ENCODE measurements at places on chromosomes 1 and 21.

DNA sequence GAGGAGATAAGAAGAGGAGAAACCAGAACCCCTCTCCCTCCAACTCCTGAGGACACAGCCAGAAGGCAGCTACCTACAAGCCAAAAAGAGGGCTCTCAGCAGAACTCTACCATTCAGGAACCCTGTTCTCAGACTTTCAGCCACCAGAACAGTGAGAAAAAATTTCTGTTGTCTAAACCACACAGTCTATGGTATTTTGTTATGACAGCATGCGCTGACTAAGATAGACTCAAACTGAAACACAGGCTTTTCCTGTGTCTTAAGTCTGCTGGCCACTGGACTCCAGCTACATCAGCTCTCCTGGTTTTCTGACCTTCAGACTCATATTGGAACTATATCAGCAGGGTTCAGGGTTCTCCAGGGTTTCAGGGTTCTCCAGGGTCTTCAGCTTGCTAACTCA is 126.5 kb upstream of the TNFSF4 start:
- no peak for DNase-seq

GRCh38 chr1:50047916-50048694 is 24.4 kb upstream of the AGBL4 start:
- no peak for DNase-seq

DNA sequence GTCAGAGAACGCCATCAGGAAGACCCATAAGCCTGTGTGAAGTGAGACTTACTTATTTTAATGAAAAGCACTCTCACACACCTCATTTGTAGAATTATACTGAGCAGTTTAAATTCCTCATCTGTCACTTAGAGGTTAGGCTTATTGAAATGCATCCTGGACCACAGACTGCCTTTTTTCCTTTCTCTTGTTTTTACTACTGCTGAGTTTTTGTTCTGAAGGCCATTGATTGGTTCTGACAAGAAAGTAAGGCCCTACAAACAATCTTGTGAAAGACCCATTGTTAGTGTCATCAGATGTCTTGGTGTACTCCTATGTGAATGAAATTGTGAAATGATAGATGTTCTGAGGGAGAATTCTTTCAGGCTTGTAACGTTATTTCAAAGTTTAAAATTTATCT is 1343.3 kb upstream of the ADGRL2 start:
- no peak for DNase-seq

DNA sequence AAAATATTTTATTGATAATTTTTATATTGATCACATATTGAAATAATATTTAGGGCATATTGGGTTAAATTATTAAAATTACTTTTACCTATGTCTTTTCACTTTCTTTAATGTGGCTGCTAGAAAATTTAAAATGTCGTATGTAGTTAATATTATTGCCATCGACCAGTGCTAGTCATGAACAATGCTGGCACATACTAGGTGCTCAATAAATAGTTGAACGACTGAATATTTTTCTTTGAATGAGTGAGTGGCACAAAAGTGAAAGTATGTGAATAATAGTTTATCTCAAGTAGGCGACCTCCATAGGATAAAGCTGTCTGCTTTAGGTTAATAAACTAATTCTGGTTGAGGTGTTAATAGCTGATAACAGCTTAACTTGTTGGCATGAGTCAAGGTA is 150.8 kb upstream of the FGGY start:
- DNase-seq: no peak

GRCh38 chr1:76018045-76018444 is 56.5 kb upstream of the ST6GALNAC3 start:
- DNase-seq: no peak

GRCh38 chr1:56025942-56026341 is 553.4 kb downstream of the PLPP3 start:
- DNase-seq: no peak

GRCh38 chr1:66711420-66711819 is 40.8 kb upstream of the DYNLT5 start:
- peak; percentile 53 for DNase-seq

- no peak for DNase-seq
These were observed 10.4 kb downstream of the NUCKS1 start for GRCh38 chr1:205739348-205740160.

GRCh38 chr21:29808153-29808552 is 131.6 kb downstream of the GRIK1 start:
- DNase-seq: no peak

DNA sequence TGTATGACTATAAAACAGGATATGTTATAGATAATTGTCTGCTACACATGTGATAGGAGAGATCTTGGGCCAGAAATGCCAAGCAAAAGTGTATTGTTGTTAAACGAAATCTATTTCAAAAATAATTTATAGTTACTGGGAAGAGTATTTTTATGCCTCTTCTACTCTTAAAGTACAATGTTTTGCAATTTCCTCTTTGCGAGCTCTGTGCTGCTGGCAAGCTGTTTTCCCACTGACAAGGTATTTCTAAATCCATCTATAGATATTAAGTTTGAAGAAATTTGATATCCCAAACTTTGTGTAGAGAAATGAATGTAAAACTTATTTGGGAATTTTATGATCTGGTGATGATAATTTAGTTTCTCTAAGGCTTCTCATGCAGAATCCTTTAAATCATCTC is 63.3 kb upstream of the PTGFR start:
- DNase-seq: no peak

DNA sequence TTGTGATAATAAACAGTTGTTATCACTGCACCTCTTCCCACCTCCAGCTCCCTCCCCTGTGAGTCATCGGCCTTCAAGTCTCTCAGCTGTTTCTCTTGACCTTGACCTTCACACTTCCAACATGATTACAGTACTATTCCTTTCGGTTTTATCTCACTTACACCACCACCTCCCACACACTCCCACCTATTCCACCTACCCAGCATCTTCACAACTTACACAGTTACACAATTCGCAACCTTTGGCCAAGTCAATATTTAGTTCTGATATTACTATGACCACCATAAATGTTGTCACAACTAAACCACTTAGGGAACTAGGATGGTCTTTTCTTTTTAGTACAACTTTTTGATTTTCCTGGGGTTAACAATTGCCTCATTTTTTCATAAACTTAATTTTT is 60.2 kb downstream of the RIPK4 start:
- no peak for DNase-seq

DNA sequence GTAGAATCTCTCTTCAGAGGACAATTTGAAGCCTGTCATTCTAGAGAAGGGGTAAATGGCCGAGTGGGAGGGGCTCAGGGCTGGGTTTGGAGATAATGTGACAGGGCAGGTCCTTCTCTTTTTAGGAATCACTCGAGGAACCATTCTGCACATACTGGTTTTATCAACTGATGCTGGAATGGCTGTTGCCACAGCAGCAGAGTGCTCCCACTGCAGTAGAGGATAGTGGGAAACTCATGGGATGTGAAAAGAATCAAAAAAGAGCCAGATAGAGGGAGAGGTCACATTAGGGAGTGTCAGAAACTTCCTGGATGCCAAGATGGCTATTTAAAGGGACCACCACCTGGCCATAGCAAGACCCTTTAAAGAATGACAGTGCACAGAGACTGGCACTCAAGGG is 105.3 kb downstream of the NAV1 start:
- no peak for DNase-seq

- DNase-seq: no peak
These were observed 43.0 kb downstream of the GALNT2 start for GRCh38 chr1:230109895-230110667.

- DNase-seq: no peak
These were observed 7.6 kb downstream of the EPHX4 start for GRCh38 chr1:92037400-92037799.

DNA sequence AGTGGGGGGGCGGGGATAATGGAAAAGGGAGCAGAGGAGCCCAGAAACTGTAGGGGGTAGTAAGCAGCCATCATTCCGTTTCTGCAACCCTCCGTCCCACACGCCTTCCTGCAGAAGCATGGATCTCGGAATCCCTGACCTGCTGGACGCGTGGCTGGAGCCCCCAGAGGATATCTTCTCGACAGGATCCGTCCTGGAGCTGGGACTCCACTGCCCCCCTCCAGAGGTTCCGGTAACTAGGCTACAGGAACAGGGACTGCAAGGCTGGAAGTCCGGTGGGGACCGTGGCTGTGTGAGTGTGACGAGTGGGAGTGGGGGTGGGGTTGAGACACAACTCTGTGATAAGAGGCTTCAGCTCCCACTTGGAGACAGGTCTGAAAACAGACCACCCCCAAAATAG is 706 bp downstream of the CREB3L4 start:
- no peak for DNase-seq

DNA sequence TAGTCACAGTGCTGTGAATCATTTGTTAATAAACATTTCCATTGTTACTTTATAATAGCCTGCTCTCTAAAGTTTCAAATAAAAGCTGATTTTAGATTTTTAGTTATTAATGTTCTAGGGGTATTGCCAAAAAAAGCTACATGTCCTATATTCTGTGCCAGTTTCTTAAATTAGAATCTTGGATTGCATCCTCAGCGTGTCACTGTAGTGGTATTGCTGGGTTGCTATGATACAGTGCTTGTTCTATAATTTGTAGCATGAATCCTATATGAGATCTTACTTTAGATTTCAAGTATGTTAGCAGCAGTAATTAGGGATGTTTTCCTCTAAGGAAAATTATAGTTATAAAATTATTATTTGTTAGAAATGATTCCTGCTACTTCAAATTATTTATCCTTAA is 16.4 kb downstream of the PPP2R5A start:
- no peak for DNase-seq

- no peak for DNase-seq
These were observed 1.7 kb upstream of the MYOM3 start for GRCh38 chr1:24113641-24114033.

DNA sequence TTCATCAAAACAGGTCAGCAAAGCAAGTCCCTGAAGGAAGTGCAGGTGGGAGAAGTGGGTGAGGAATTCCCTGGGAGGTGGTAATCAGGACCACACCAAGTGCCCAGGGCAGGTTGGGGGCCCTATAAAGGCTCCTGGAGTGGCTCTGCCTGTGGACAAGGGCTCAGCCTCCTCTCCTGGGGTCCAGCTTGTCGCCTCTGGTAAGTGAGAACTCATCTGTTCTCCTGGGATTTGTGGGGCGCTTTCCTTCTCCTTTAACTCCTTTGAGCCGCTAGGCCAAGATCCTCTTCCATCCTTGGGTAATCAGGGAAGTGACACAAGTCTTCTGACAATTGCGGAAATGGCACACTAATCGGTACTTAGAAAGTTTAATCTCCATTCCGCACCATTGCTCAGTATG is at the start of gene SPRR4:
SPRR4 (plus strand) TSS at position 154 of the 400 bp plus-strand sequence. CDS start 1,243 bp downstream, outside the sequence.
- no peak for DNase-seq

- DNase-seq: no peak
These were observed 41.9 kb upstream of the EPS8L3 start for GRCh38 chr1:109805486-109806165.

GRCh38 chr1:39540504-39541031 is 36.0 kb downstream of the PABPC4 start:
- peak; percentile 38 for DNase-seq

- DNase-seq: no peak
These were observed 72.8 kb downstream of the SLC45A1 start for GRCh38 chr1:8390707-8391106.

DNA sequence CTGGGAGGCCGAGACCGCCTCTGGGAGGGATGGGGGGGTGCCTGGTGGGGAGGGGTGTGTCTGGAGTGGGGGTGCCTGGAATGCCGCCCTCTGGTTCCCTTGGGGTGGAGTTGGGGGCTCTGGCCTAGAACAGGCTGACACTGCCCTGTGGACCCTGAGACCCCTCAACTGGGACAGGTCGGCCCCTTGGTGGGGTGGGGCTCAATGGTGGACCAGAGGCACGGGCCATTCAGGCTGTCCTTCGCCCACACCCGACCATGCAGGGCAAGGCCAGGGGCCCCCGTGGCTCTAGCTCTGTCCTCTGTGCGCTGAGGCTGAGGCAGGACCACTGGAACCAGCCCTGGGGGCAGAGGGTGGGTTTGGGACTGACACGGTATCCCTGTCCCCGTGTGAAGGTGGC is 14.7 kb downstream of the PFKL start:
- no peak for DNase-seq

DNA sequence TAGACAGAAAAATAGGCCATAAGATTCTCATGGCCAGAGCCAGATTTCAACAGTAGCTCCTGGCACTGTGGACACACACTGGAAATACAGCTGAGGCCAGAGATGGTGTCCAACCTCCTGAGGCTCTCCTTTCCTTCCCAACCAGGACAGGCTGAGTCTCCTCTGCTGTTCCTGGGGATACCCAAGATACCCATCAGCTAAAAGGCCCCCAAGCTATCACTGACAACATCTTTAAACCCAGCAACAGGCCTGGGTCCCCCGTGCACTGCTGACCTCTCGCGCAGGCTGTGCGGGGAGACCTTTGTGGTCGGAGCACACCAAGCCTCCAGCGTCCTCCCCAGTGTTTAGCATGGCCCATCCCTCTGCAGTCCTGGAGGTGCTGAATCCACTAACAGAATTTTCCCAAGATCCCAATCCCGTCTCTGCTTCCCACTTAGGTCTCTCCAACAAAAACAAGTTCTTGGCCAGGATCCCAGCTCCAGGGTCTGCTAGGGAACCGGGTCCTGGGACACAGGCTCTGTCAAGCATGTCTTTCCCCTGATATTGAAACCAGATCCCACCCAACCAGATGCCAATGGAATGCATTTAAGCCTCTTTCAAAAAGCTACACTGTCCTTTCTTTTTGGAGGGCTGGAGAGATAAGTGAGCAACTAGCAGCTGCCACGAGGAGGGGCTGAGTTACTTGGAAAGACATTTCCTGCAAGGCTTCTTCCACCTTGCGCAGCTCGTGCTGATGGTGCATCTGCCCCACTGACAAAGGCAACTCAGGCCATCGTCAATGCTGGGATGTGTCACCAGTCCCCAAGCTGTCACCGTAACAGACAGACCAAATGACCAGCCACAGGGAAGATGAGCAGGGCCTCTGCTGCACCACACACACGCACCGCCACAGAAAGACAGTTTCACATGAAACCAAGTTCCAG is 73.2 kb downstream of the BCAR3 start:
- DNase-seq: no peak

- no peak for DNase-seq
These were observed 46.2 kb upstream of the EDEM3 start for GRCh38 chr1:184800876-184801275.
